ENCODE measurements at places on chromosomes 4 and X.

DNA sequence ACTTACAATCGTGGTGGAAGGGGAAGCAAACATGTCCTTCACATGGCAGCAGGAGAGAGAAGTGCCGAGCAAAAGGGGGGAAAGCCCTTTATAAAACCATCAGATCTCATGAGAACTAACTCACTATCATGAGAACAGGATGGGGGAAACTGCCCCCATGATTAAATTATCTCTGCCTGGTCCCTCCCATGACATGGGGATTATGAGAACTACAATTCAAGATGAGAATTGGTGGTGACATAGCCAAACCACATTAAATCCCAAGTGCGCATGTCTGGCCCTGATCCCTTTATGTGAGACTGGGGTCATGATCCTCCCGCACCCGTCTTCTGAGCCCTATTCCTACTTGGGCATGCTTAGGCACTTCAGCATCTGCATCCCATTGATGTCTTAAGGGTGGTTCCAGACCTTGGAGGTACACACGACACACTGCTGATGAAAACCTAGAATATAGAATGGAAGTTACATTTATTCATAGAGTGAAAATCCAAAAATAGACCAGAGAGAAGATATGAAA, 116.0 kb downstream of the PTTG2 start:
- DNase-seq: no peak

DNA sequence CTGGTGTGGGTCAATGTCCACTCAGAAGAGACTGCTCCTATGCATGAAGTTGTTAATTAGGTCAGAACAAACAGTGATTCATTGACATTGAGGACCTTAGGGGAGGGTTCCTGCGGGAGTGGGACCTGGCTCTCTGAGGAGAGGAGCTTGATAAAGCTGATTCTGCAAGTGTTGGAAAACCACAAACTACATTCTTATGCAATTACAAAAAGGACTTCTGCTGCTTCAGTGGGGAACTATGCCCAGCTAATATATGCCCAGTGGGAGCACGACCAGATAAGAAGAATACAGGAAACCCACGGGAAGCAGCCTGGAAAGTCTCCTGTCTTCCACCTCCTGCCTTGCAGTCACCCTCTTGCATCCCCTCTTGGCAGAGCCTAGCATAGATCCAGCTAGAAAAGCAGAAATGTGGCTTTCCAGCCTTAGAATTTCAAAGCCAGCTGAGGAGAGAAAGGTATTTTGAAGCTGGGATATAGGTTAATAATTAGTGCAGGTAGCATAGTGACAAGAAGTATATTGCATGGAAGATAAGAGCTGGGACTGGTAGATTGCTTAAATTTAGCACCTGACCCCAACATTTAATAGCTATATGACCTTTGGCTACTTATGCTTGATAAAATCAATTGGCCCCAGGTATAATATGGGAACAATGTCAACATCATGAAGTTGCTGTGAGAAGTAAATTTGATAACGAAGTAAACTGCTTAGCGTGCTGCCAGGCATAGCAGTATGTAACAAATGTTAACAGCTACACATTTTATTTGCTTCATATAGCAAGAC, 34.9 kb upstream of the UGT8 start:
- no peak for DNase-seq

- no peak for DNase-seq
Measured at GRCh38 chr4:168796362-168797106, 213.5 kb downstream of the CBR4 start.

DNA sequence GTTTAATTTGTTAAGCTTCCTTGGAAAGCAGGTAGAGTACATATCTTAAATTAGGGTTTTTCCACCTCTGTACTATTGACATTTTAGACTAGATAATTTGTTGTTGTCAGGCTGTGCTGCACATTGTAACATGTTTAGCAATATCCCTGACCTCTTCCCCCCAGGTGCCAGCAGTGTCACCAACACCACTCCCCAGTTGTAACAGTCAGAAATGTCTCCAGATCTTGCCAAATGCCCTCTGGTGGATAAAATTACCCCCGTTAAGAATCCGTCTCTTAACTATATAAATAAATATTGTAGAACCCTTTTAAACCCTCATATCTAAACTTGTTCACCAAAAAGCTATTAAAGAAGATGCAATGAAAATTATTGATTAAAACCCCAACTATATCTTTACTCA, 161.5 kb downstream of the ARHGAP6 start:
- no peak for DNase-seq

All from tongue (tissue), 3 donors.